ENCODE measurements at places on chromosomes 2 and 18.

GRCh38 chr18:25180973-25181548 lies 170.9 kb downstream of the ZNF521 start:
- DNase-seq = no peak

- no peak for DNase-seq
Observed at GRCh38 chr2:172510548-172510947, 45.3 kb upstream of the PDK1 start.

DNA sequence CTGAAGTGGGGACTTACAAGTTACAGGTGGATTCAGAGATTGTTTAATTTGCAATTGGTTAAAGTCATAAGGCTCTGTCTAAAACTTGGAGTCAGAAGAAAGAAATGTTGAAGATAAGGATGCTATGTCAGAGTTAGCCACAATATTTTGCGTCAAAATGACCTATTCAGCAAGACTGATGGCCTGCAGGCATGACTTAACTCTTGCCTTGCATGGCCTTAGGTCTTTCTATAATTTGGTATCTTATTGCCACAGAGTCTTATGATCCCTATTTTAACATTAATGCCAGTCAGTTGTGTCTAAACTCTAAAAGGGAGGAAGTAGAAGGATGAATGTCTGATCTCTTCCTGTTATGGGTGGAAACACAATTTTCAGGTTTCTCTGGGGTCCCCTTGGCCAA lies 5.2 kb upstream of the COMMD1 start:
- DNase-seq = no peak

GRCh38 chr18:64993695-64994094 lies 757.1 kb upstream of the CDH7 start:
- no peak for DNase-seq

DNA sequence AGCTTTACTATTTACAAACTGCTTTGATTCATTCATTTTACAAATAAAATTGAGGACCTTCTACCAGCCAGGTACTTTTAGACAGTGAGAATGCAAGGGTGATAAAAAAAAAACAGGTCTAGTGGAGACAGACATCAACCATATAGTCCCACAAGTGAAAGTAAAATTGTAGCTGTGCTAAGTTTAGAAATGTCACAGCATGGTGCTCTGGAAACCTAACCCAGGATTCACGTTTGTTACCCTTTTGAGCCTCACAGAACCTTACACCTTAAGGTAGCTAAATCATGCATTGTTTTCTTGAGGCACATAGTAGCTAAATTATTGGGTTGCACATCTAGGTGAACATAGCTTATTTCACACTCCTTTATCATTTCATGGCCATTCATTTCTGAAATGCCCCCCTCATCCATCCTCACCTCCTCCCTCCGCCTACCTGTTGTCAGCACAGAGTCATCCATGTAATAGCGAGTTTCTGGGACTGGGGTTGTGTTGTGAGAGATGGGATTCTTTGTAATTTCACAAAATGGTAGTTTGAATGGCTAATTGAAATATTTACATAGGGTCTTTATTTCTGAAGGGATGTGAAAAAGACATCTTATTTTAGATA lies 7.1 kb downstream of the MTA3 start:
- no peak for DNase-seq

- DNase-seq = no peak
Observed at GRCh38 chr2:206115026-206115578, 29.1 kb upstream of the INO80D start.

DNA sequence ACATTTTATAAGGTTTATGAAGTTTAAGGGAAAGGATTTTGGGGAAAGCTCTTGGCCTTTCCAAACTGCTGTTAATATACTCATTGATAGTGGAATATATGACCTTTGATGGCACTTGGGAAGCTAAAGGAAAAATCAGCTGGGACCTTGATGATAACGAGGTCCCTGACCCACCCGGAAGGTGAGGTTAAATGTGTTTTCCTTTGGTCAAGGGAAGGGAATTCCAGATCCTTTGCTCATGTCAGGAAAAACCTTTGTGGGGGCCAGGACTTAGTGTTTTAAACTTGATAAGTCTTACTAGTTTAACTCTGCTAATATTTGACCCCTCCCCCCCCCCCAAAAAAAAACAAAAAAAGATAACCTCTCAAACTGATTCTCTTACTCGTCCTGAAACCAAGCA lies 50.7 kb downstream of the CRIM1 start:
- no peak for DNase-seq

DNA sequence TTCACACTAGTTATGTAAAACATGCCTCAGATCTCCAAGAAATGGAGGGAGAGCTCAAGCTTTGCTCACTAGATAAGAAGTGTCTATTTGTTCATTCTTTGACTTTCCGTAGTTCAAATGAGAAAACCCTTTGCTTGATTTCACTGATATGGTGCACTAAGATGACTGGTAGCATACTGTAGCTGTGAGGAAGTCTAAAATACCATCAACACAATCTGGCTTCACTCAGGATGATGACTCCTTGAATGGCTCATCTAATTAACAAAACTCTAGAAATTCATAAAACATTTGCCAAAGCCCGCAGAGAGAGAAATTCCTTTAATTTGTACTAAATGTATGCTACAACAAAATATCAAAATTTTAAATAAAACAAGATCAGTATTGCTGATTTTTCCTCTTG lies 152.8 kb upstream of the STK17B start:
- DNase-seq = no peak

DNA sequence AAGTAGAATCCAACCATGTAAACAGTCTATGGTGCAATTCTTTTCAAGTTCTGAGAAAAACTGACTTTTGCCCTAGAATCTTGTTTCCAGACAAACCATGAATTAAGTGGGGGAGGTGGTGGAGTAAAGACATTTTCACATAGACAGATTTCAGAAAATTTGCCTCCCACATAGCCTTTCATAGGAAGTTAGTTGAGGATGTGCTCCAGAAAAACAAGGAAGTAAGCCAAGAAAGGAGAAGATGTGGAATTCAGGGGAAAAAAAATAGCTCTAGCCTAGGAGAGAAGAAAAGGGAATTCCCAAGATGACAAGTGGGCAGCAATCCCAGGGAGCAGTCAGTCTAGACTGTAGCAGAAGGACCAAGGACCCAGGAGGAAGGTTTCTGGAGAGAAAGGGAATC lies 17.4 kb downstream of the RUFY4 start:
- DNase-seq = no peak

DNA sequence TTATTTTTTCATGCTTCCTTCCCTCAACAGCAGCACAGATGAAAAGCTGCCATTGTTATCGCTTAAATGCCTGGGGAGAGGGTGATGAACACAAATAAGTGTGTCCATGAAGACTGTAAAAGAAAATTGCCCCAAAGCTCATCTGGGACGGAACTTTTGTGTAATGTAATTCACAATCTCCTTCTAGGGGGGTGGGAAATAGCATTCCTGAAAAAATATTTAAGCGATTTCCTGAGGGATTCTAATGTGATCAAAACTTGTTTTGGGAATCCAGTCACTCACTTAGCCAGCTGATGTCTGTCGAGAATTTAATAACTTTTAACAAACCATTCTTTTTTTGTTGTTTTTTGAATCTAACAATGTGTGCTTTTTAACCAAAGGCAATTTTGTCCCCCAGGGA lies 427.9 kb downstream of the PLCL1 start:
- no peak for DNase-seq

DNA sequence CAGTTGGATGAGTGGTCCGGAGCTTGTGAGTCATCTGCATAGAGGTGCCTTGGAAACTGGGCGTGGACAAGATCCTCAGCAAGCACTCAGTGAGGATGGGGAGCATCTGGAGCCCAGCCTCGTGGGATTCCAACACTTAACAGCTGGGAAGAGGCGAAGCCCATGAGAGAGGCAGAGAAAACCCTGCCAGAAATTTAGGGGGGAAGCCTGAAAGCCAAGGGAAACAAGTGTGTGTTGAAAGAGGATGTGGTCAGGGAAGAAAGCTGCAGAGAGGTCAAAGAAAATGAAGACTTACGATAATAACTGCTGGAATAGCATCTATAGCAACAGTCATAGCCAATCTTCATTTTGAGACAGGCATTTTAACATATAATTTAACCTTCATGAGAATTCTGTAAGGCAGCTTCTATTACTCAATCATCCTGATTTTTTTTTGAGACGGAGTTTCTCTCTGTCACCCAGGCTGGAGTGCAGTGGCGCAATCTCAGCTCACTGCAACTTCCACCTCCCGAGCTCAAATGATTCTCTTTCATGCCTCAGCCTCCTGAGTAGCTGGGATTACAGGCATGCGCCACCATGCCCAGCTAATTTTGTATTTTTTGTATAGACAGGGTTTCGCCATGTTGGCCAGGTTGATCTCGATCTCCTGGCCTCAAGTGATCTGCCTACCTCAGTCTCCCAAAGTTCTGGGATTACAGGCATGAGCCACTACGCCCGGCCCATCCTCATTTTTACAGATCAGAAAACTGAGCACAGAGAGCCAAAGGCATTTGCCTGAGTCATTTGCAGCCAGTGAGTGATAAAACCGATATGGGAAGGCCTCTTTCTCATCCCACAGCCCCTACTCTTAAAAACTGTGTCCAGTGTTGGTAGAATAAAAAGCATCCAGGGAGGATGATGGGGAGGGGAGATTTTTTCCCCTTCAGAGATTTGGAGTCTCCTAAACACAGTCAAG lies 214.4 kb upstream of the EPAS1 start:
- DNase-seq = no peak

- DNase-seq = peak; percentile 67
Observed at GRCh38 chr2:203585516-203585915, 50.4 kb upstream of the RAPH1 start.

- no peak for DNase-seq
Observed at GRCh38 chr2:241842620-241843211, 16.0 kb downstream of the PDCD1 start.

- peak; percentile 94 for DNase-seq
Observed at GRCh38 chr2:226756131-226756530, 43.5 kb downstream of the IRS1 start.

- no peak for DNase-seq
Observed at GRCh38 chr18:71322201-71322600, 1033.4 kb downstream of the SOCS6 start.

DNA sequence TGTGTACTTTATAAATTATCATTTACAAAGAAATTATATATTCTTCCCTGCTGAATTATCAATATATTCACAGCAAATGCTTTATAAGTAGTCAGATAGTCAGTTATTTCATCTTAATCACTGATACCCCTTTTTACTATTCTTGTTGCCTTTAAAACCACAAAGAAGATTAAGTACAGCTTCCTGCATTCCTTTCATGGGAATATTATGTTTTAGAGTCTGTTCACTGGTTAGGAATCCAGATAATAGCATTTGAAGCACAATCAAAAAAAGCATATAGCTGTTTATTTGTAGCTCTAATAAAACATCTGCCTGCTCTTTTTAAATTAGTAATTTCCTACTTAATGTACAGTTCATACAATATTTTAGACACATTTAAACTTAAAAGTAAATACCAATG lies 508.9 kb downstream of the FBXO15 start:
- DNase-seq = peak; percentile 41

GRCh38 chr2:74741629-74742028 lies 87.6 kb downstream of the SEMA4F start:
- no peak for DNase-seq

GRCh38 chr18:74652392-74652988 lies 54.8 kb downstream of the ZNF407 start:
- DNase-seq = no peak

DNA sequence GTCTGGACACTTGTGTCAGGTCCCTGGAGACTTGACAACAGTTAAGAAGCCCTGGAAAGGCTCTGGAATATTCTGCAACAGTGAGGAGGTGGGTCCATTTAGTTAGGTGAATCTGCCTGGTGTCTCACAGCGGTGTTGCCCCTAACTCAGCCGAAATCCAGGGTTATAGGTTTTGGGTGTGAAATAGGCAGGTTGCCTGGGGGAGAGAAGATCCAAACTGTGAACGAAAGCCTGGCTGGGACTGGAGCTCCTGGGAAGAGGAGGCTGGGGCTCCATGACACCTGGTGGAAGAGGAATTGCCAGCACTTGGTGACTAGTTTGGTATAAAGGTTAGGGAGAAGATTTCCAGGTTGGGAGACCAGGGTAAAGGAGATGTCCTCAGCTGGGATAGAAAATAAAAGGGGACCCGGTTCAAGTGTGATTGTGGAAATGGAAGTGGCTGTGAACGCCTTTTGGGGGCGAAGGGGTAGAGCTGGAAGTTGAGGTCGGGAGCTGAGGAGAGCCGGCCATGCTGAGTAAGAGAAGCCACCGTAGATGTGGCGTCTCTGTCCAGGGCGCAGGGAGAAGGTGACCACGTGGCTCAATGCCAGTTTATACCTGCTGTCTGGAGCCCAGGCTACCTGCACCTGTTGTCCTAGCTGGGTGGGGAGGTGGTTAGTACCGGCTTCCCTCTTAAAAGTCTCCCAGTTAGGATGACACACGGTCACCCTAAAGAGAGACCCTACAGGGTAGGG lies 3.0 kb upstream of the GAREM2 start:
- no peak for DNase-seq

DNA sequence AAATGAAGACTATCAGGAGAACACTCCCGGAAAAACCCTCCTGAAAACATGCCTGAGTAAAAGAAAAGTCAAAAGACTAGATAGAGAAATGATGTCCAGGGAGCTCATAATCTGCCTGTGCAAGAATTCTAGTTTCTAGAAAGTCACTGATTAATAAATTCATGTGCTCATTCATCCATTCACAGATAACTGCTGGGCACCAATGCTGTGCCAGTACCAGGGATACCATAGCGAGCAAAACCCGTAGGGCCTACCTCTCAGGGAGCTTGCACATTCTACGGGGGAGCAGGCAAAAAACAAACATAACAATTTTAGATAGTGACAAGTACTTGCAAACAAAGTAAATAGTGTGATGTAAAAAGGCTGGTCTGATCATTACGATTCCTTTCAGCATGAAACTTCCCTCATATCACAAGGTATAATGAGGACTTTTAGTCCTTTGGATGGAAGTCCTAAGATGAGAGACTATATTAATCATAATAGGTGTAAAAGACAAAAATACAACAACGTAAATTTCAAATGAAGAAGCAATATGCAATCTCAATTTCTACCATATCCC lies 289.9 kb downstream of the AFF3 start:
- no peak for DNase-seq

- no peak for DNase-seq
Observed at GRCh38 chr2:107132070-107132469, 246.1 kb upstream of the ST6GAL2 start.

GRCh38 chr2:62042400-62042799 lies 136.9 kb downstream of the COMMD1 start:
- DNase-seq = no peak

DNA sequence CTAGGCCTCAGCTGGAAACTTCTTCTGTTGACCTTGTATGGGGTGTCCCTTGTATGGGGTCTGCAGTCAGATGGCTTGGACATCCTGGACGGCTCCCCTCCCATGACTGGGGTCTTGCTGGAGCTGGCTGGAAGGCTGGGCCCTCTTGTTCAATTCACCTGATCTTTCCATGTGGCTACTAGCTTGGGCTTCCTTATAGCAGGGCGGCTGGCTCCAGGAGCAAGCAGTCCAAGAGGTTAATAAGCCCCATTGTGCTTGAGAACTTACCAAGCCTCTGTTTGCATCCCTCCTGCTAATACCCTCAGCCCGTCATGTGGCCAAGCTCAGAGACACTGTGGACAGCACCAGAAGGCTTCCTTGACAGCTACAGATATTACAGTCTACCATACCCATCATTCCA lies 111.6 kb upstream of the NPAS2 start:
- DNase-seq = no peak

- no peak for DNase-seq
Observed at GRCh38 chr2:61959381-61960293, 54.2 kb downstream of the COMMD1 start.

All from PC-9 (cell line).